ENCODE measurements at places on chromosomes 1 and 21.

GRCh38 chr1:211730347-211730746 lies 54.9 kb upstream of the NEK2 start:
- no peak for DNase-seq

DNA sequence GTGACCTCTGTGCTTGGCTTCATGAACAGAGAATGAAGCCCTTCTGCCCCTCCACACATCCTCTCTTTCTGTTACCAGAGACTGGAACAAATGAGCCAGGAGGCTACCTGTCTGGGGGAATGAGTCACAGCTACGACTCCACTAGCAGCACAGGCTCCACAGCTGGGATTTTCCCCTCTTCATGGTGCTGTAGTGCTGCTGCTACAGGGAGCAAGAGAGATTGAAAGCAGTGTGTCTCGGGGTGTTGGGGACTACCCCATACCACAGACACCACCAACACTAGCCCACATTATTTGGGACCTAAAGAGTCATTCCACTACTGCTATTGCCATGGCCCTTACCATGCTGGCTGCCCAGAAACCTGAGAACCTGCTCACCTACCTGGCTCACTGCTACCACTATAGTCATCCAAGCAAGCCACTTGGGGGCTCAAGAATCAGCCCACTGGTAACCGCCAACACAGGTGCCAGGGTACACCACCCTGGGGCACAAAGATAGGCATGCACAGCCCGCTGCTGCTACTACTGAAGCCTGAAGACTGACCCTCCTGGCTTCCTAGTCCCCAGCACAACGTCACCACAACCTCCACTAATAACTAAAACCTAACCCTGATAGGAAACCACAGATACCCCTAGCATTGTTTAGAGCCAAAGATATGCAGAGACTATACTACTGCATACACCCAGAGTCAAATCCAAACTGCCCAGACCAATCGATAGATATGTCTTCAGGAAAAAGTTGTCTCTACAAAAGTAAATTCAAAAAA lies 17.7 kb downstream of the CD1E start:
- no peak for DNase-seq

GRCh38 chr21:43328958-43329691 lies 97.8 kb downstream of the SIK1 start:
- DNase-seq, result no peak

- no peak for DNase-seq
Observed at GRCh38 chr1:101220906-101221305, 15.9 kb upstream of the S1PR1 start.

- peak; percentile 88 for DNase-seq
Observed at GRCh38 chr1:51955797-51956527, 34.5 kb downstream of the RAB3B start.

DNA sequence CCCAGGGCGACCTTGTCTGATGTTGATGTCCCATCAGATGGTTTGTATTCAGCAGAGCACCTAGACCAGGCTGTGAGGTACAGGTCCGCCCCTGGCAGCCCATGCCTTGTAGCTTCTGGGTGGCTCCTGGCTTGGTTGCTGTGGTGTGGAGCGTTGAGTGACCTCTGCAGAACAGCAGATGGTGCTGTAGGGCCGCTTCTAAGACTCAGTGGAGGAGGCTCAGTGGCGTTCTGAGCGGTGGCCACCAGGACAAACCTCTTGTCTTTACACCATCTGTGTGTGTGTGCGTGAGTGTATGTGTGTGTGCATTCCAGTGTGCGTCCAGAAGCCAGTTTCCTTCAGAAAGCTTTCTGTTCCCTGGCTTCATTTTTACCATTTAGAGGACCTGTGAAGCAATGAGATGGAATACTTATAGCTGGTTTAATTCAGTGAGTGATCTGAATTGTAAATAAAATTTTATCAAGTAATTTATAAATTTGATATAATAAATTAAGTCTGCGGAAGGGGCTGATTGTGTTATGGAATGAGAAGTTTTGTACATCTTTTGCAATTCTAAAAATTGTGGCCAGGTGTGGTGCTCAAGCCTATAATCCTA lies 66.1 kb downstream of the ADARB1 start:
- DNase-seq, result peak; percentile 80

DNA sequence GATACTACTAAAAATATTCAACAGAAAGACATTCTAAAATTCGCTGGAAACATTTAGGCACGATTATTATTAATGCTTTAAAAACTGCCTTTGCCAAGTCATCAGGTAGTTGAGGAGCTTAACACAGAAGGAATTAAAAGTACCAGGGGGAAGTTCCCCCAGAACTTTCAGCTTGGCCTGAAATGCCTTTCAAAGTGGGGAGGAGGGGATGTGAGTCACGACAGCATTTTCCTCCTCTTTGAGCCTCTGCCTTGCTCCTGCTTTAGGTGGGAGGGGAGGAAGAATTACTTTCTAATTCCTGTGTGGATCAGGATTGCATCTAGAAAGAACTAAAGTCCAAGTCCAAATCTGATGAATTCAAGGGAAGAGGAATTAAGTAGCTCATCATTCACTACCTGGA lies 183.7 kb downstream of the CLIC6 start:
- no peak for DNase-seq

- no peak for DNase-seq
Observed at GRCh38 chr1:182107209-182107608, 45.7 kb upstream of the ZNF648 start.

GRCh38 chr1:42886046-42886739 lies 39.8 kb downstream of the ZNF691 start:
- DNase-seq, result no peak

- no peak for DNase-seq
Observed at GRCh38 chr1:150874455-150875196, 1.8 kb downstream of the ARNT start.

DNA sequence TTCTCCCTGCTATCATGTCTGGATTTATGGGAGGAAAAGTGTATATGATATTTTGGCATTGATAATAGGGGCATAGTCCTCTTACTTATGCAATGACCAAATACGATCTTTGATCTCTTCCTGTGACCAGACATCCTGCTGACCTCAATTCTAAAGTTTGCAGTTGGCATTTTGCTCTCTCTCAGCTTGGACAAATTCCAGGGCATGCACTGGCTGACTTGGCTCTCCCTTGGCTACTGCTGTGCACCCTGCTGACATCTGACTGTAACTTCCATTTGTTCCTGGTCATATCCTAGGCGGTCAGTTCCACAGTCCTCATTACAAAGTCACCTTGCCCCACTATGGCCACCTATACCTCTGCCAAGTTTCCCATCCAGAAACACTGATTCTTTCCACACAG lies 380.7 kb upstream of the NR5A2 start:
- no peak for DNase-seq

DNA sequence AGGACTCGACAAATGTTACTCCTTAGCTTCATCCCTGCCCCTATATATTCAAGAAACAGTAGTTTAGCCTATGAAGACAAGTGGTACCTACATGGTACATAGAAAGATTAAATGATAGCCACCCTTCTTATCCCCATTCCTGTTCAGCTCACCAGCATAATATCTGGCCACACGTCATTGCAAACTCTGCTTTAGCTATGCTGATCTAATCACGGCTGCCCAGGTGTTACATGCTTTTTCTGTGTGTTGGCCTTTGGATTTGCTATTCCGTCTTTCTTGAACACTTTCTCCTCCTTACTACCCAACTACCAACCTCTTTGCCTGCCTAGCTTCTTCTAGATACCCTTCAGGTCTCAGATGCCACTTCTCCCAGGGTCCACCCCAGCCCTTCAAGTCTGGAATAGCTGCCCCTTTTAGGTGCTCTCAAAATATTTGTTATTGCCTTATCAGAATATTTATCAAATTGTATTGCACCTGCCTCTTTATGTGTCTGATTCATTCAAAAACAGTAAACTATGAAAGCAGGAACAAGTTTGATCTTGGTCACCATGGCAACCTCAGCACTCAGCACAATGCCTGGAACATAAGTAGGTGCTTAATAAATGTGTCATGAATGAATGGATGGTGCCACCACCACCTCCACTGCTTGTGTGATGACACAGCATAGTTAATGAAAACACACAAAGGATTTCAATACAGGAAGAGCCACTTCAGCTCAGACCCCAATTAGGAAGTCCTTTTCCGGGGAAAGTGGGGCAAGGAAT lies 11.4 kb upstream of the DNASE2B start:
- DNase-seq, result no peak

DNA sequence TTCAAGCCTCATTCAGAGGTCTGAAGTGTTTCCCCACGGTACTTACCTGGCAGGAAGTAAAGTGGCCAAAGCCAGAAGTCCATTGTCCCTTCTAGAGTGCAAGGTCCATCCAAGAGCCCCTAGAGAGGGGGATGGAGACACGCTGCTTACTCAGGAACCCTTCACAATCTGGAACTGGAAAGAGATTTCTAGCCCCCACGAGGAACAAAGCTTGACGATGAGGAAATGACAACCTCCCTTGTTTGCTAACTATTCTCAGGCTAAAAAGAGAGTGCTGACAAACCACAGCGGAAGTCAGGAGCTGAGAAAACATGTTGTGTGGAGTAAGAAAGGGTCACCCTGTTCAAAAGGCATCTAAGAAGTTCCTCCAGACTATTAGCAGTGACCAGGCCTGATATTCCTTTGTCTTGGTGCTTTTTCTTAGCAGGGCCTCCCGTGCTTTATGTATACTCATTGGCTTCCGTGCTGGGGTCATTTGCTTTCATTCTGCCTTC lies at the start of gene FCMR:
Gene FCMR (minus strand): TSS at position 170 of the 494 bp plus-strand sequence. CDS start 87 bp downstream, at position 83.
- DNase-seq, result no peak

- DNase-seq, result no peak
Observed at GRCh38 chr1:201357636-201358348, 19.7 kb downstream of the TNNT2 start.

GRCh38 chr1:15932612-15933011 lies 43.3 kb downstream of the ZBTB17 start:
- DNase-seq, result no peak

- peak; percentile 62 for DNase-seq
Observed at GRCh38 chr1:233614173-233614742, 352 bp downstream of the KCNK1 start.

DNA sequence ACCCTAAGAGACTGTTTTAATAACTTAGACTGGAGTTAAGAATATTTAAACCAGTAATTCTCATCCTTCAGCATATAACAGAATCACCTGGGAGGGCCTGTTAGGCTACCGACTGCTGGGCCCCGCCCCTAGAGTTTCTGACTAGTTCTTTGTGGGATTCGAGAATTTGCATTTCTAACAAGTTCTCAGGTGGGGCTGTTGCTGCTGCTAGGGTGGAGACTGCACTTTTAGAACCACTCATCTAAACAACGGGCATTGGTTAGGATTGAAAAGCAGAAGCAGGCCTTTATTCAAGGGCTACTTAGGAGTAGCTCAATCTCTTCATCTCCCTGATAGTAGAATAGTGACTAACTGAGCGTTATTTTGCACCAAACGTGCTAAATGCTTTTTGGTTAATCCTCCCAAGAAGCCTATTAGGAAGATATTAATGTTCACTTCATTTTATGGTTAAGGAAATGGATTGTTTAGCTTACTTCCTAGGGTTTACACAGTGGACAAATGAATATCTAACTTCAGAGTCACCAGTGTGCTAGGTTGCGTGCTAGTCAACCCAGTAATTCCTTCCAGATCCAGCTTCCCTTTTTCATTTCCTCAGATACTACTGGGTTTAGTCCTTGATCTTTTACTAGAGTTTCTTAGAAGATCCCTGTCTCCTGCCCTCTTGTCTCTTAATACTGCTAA lies 31.1 kb upstream of the UAP1 start:
- DNase-seq, result no peak

DNA sequence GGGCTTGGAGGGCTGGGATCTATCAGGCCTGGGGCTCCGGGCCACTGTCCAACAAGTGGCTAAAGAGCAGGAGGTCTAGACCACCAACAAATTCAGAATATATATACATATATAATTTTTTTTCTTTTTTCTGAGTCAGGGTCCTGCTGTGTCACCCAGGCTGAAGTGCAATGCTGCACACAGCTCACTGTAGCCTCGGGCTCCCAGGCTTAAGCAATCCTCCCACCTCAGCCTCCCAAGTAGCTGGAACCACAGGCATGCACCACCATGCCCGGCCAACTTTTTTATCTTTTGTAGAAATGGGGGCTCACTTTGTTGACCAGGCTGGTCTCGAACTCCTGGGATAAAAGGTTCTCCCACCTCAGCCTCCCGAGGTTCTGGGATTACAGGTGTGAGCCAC lies 6.8 kb upstream of the LAPTM5 start:
- no peak for DNase-seq

- DNase-seq, result no peak
Observed at GRCh38 chr21:36684957-36685714, 13.8 kb upstream of the SIM2 start.

DNA sequence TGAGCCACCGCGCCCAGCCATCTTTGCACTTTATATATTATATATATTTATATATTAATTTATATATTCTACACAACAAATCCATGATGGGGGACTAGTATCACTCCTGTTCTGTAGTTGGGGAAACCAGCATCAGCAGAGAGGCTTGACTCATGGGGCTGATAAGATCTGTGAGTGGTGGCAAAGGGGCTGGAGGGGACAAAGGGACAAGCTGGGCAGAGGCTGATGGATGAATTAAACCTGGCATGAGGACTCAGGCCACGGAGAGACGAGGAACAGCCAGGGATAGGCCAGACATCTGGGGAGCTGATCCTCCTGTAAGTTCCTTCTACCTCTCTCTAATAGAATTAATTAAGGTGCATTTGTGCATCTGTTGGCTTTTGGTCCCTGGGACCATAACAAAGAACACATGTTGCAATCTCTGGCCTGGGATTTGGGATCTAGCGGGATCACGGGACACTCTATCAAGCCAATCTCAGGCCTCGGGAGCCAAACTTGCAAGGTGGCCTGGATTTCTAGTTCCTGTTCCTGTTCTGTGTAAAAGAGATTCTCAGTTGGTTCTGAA lies 7.6 kb downstream of the CNR2 start:
- DNase-seq, result no peak

DNA sequence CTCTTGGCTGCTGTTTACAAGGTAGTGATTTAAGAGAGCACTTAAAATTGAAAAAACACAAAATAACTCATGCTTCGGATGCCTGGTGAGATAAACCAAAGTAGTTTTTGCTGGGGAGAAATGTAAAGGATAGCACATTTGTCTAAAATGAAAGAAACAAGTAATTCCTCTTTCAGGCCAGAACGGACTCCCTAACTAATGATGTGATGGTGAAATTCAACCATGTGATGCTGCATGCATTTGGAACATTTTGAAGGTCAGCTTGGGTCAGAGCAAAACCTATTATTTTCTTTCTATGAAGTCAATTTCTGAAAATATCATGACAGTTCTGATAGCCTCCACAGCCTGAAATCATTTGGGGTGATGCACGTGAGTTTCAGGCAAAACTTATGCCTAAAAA lies 27.6 kb downstream of the NMNAT2 start:
- no peak for DNase-seq

DNA sequence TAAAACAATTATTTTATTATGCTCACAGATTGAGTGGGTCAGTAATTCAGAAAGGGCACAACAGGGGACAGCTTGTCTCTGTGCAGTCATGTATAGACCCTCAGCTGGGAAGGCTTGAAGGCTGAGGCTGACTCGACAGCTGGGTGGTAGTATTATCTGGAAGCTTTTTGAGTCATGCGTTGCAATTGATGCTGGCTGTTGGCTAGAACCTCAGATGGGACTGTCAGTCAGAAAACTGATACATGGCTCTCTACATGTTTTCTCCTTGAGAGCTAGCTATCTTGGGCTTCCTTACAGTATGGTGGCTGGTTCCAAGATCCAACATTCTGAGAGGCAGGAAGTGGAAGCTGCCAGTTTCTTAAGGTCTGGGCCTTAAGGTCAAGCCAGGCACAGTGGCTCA lies 61.5 kb upstream of the SELENON start:
- DNase-seq, result peak; percentile 35

GRCh38 chr1:164137273-164137925 lies 421.6 kb upstream of the PBX1 start:
- no peak for DNase-seq
